ENCODE measurements at places on chromosomes 5 and 9. TPM values are rescaled to one million over a fixed set of nuclear protein-coding genes. Genes with fewer than 3 reads are reported as not detected.

The PLAC8L1 gene
- total RNA-seq = not detected

DNA sequence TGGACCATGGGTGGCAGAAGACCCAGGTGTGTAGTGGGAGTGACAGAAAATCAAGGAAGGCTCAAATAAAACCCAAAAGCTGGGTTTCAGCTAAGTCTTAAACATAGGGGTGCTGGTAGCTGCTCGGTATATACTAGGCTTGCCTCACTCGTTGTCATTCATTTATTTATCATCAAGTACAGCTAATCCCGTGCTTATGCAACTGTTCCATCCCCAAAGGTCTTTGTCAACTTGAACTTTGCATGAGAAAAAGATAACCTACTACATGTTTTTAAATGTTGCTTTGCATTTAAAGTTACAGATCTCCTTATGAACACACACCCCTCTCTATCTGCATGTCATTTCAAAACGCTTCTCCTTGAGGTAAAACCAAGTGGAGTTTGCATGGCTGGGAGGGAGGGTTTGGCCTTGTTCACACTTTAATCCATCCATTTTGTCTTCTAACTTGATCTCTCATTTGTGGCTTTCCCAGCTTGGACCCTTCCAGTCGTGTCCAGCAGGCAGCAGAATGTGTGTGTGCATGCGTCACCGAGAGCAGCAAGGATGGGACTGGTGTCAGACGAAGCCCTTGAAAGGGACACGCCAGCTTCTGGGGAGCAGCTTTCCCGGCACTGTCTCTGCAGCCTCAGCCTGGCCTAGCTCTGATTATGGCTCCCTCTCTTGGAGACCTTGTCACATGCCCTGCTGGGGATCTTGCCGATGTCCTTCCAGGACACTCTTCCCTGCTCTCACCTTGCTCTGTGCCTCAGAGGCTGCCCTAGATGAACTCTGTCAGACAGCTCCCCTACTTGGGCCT, 133.5 kb downstream of the GADD45G start:
- DNase-seq = no peak

GRCh38 chr9:72327631-72328030, 37.4 kb downstream of the ZFAND5 start:
- DNase-seq = no peak

The FOXI1 gene
- total RNA-seq = not detected

The WNT8A gene
- total RNA-seq = not detected

GRCh38 chr9:26551971-26552370, 340.6 kb downstream of the CAAP1 start:
- no peak for DNase-seq

DNA sequence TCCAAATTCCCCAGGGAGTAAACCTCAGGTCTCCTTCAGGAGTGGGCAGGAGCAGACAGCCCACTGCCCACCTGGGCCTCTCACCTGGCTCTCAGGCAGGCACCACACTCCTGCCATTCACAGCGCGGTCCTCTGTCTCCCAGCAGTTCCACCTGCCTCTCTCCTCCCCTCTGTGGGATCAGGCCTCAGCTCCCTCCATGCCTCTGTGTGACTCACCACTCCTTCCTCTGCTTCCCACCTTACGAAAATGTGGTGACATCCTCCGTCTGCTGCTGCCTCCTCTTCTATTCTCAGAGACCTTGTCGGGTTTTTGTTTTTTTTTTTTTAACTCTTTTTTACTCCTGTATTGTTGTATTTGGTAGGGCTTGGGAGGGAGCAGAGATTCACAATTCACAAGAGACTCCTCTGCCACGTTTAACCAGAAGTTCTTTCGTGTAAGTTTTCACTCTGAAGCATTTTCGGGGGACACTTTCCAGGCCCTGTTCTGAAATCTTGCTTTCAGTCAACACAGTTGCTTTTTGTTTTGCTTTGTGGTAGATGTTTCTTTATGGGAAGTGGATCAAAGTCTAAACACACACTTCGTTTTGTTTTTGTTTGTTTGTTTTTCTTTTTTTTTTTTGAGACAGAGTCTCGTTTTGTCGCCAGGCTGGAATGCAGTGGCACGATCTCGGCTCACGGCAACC, 21.1 kb upstream of the CDKN2AIPNL start:
- no peak for DNase-seq

GRCh38 chr5:134714120-134714519, 24.2 kb upstream of the CAMLG start:
- no peak for DNase-seq

The ACTBL2 gene
- 0.11 TPM for total RNA-seq

- no peak for DNase-seq
Observed at GRCh38 chr5:17359451-17360011, 138.5 kb upstream of the TAF11L2 start.

The TEX48 gene
- total RNA-seq = not detected

The IL33 gene
- total RNA-seq = not detected

The TRIM32 gene
- total RNA-seq = 29.8 TPM

- DNase-seq = no peak
Observed at GRCh38 chr5:135005076-135005475, 29.0 kb downstream of the PITX1 start.

GRCh38 chr5:100644185-100644584, 109.0 kb downstream of the FAM174A start:
- DNase-seq = no peak

- DNase-seq = peak; percentile 85
Observed at GRCh38 chr5:36305571-36306326, 4.0 kb upstream of the RANBP3L start.

GRCh38 chr5:37005252-37005651, 128.7 kb downstream of the NIPBL start:
- no peak for DNase-seq

DNA sequence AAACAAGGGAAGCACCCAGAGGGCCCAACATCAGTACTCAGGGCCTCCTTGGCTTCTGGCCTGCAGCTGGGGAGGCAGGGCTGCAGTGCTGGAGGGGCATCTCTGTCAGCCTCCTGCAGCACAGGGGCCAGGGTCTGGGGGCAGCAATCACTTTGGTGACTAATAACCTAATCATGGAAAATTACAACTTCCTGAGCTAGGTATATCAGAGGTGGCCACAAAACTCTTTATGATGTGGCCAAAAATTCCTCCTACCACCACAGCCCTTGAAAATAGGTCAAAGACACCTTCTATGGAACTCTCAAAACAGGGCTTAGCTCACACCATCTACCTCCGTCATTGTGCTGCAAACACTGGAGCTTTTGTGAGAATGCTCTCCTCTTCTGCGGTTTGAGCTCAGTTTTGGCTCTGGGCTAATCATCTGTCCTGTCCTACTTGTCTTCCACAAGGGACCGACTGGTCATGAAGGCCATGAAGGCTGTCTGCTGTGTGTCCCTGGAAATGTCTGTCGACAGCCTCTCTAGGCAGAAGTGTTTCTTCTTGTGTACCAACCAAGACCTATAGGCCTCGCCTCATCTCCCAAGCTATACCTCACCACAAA, 28.6 kb downstream of the CSF2 start:
- peak; percentile 4 for DNase-seq

DNA sequence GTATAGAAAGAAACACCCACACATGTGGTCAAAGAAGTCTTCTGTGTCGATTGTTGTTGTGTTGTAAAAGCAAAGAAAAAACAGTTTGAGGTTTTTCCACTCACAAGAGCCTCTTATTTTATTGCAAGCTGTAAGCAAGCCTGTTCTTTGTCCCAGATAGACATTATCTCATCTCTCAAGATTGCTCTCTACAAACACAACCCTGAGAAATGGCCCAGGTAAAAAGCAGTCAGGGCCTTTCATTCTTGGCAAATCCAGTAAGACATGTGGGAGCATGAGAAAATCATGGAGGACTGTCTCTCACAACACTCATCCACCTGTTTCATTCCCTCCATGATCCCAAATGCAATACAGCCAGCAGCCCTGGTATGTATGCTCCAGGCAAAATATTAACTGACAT, 286.6 kb upstream of the POU5F2 start:
- no peak for DNase-seq

GRCh38 chr5:173242675-173243121, 7.7 kb upstream of the NKX2-5 start:
- no peak for DNase-seq

DNA sequence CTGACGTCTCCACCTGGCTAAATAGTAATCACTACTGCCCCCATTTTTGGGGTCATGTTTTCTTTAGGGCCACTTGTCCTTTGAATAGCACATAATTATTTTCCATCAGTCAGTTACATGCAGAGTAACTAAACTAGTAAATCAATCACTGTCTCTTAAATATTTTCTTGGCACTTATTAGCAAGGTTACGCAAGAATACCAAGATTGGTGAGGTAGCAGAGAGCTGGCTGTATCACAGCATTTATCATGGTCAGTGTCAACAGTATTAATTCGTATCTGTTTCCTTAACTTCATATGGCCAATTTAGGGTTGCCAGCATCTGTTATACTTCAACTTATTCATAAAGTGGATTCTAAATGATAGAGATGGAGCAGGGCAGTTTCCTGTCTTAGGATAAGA, 346.8 kb upstream of the FAM174A start:
- DNase-seq = no peak

DNA sequence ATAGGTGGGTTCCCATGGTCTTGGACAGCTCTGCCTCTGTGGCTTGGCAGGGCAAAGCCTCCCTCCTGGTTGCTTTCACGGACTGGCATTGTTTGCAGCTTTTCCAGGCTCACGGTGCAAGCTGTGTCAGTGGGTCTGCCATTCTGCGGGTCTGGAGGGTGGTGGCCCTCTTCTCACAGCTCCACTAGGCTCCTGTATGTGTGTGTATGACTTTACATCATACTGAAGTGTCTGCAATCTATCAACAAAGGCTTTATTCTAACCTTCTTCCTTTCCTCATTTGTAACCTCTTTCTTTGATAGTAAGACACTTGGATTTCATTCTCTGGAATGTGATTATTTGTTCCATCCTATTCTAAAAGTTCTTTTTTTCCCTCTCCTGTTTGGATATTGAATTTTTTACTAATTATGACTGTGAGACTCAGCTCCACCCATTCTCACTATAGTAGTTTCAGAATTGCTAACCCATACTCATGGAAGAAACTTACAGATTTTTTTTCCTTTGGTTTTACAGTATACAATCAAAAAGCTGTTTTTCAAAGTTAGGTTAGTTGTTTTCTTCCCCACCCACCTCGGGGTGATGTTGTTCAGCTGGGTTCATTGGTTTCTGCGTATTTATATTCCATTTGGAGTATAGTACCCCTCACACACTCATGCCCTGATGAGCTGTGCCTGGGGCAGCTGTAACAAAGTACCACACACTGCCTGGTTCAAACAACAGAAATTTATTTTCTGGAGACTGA, 144.6 kb upstream of the OTULINL start:
- no peak for DNase-seq

DNA sequence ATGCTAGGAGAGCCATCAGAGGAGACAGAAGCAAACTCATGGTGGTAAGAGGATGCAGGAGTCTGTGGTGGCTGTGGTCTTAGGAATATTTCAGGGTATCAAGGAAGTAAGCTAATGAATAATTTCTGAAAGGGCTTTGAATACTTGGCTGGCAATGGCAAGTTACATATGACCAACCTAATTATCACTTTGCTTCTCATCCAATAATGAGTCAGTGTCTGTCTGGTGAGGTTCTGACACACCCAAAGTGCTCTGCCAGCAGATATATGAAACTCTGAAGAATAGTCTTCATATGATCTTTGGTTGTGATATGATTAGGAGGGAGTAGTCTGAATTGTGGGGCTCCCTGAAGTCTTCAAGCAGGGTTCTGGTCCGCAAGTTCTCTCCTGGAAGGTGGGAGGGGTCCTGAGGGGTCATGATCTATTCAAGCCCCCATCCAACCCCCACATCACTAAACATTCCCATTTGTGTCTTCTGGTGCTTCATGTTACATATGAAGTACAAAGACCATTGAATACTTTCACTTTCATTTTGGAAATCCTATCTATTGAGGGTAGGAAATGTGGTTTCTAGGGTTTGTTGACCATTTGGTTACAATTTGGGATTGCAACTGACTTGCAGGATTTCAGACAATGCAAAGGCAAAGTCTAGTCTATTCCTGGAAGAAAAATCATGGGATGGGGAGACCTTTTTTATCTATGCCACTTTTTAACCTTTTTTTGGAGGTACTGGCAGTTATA, 199.9 kb upstream of the CDKN2B start:
- DNase-seq = no peak

- DNase-seq = peak; percentile 70
Observed at GRCh38 chr9:85900504-85901201, 40.3 kb upstream of the NAA35 start.

The RFK gene
- 33.5 TPM for total RNA-seq

DNA sequence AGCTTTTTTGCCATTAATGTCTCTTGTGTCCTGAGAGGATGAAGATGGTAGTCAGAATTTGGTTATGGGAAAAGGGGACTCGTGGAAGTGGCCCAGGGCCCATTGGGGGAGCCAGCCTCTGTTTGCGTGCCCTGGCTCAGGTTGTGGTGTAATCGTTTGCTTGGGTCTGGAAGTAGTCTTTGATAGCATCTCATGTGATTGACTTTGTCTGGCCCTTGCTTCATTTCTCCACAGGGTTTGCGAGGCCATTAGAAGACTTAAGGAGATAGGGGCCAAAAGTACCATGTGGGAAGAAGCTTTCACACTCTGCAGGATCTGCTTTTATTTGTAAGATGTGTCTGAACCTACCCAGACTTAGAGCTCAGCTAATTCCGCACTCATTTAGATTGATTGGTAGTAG, 114.5 kb downstream of the FGF1 start:
- DNase-seq = no peak

DNA sequence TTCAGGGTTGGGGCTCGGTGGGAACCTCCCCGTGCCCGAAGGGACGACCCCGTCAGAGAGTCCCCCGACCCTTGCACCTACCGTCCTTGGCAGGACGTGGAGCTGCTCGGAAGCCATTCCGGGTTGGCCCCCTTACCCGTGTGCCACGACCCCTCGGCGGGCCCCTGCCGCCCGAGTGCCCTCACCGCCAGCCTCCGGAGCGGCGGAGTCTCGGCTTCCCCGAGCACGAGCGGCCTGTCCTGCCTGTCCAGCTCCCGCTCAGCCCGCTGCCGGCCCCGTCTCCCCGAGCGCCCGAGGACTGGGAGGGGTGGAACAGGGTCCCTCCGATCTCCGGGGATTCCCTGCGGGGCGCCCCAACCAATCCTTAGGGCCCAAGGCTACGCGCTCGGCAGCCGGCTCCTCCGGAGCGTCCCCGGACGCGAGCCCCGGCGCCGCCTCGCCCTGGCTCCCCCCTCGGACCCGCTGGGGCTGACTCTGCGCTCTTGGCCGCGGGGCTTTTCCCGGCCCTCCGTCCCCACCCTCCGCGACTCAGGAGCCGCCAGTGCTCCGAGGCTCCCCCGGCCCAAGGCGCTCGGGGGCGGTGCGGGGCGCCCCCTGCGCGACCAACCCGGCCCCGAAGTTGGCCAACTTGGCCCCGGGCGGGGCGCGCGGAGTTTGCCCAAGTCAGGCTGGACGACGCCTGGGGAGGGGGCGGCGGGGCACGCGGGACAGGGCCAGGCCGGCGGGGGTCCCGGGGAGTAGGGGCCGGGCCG, 654 bp downstream of the ADAMTS2 start:
- DNase-seq = no peak

DNA sequence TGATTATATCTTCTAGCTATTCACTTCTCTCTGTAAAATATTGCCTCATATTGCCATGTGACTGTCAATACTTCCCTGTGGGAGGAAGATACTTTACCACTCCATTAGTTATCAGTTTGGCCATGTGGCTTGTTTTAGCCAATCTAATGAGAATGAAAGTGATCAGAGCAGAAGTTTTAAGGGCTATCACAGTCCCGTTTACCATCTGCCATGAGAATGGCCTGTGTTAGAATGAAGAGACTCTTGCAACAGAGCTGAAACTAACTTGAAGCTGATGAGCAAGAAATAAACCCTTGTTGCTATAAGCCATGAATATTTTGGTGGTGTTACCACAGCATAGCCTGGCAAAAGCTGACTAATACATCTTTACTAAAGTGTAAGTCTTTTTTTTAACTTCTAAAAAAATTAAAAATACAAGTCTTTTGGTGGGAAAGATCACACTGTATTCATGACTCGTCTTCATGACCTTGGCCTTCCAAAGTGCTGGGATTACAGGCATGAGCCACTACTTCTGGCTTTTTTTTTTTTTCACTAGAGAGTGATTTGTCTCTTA, 68.0 kb upstream of the CTNNA1 start:
- no peak for DNase-seq
